ENCODE measurements at places on chromosomes 12 and 14. TPM values are rescaled to one million over a fixed set of nuclear protein-coding genes. Genes with fewer than 3 reads are reported as not detected.

Gene PDE3A
- polyA plus RNA-seq: not detected

Gene TAS2R42
- polyA plus RNA-seq: not detected

Gene NYNRIN
- 4.7 TPM for polyA plus RNA-seq

Gene NID2
- polyA plus RNA-seq: 1.7 TPM

Gene ITPR2
- 0.98 TPM for polyA plus RNA-seq

Gene BIN2
- polyA plus RNA-seq: not detected

Gene DEGS2
- 0.04 TPM for polyA plus RNA-seq

Gene CELA1
- polyA plus RNA-seq: not detected

Gene DAAM1
- 21.0 TPM for polyA plus RNA-seq

Gene EID3
- 0.70 TPM for polyA plus RNA-seq

Gene APOF
- not detected for polyA plus RNA-seq

Gene MYG1
- polyA plus RNA-seq: 75.2 TPM

Gene LTBR
- 119 TPM for polyA plus RNA-seq

Gene TMEM253
- polyA plus RNA-seq: 1.2 TPM

Gene AICDA
- polyA plus RNA-seq: not detected

Gene BCL11B
- polyA plus RNA-seq: 3.8 TPM

Gene A2ML1
- 7.1 TPM for polyA plus RNA-seq

Gene COX8C
- polyA plus RNA-seq: not detected

Gene SDR9C7
- polyA plus RNA-seq: 0.09 TPM

Gene PTPRQ
- not detected for polyA plus RNA-seq

Gene HNF1A
- not detected for polyA plus RNA-seq

Gene LRFN5
- not detected for polyA plus RNA-seq

Gene IFNG-AS1
- polyA plus RNA-seq: not detected

Gene CRIP2
- 4.0 TPM for polyA plus RNA-seq

Gene PPP1R36
- 0.41 TPM for polyA plus RNA-seq

Gene SLC5A8
- polyA plus RNA-seq: 0.06 TPM

Gene ASCL1
- not detected for polyA plus RNA-seq

Gene SLC24A4
- polyA plus RNA-seq: 0.02 TPM

Gene PCED1B
- 7.1 TPM for polyA plus RNA-seq

Measured in foreskin keratinocyte (primary cell).